ENCODE measurements at places on chromosomes 13 and 19. TPM values are rescaled to one million over a fixed set of nuclear protein-coding genes. Genes with fewer than 3 reads are reported as not detected.

DNA sequence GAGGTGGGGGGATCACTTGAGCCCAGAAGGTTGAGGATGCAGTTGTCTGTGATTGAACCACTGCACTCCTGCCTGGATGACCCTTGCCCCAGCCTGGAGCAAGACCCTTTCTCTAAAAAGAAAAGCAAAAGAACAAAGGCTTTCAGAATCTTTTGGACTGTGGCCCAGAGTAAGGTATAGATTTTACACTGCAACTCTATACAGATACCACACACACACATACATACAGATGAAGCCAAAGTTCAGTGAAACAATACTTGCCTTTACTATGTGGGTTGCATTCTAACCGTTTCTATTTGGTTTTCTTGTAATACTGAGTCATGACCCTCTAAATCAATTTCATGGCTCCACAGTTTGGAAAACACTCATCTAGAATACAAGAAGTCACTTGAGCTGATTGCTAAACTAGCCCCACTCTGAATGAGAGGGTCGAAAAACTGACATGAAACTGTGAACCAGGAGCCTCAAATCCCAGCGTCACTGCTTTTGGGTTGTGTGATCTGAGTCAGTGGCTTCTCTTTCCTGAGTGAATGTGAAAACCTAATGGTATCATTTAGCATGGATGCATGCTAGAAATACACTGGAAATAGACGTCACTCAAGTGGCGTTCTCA lies 756.1 kb downstream of the UQCRFS1 start:
- no peak for DNase-seq

- DNase-seq = no peak
Measured at GRCh38 chr19:35784503-35785338, 9.4 kb downstream of the ARHGAP33 start.

- DNase-seq = no peak
Measured at GRCh38 chr19:44597131-44597491, 16.3 kb upstream of the IGSF23 start.

DNA sequence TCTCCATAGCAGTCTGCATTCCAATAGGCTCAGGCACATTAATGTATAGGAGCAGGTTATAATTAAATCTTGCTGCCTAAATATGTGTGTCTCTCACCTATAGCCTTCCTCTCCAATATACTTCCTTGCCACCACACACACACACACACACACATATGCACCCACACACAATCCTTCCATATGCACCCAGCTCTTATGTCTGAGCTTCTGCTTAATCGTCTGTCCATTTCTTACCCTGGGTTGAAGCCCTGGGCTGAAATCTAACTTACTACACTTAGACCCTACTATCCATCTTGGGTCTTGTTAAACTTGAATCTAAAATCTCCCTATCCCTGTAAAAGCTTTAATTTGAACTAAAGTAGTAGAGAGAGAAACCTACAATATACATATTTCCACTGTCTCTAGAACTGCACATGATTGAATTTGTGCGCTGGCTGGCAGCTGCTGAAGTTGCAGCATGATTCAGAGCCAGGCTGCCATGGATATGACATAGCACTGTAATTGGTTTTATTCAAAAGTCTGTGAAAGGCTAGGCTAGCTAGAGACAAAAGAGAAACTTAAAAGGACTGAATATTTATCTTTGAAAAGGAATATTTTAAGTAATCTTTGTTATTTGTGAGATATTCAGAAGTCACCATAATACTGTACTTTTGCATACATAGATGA lies 25.7 kb upstream of the FREM2 start:
- DNase-seq = no peak

GRCh38 chr19:18617562-18617961 lies 4.9 kb downstream of the TMEM59L start:
- DNase-seq = no peak

- DNase-seq = no peak
Measured at GRCh38 chr13:77513719-77514335, 21.7 kb upstream of the SCEL start.

- DNase-seq = no peak
Measured at GRCh38 chr13:45518525-45519245, 53.9 kb downstream of the COG3 start.

SMIM44 gene
- 0.28 TPM for polyA plus RNA-seq

UGGT2 gene
- 32.1 TPM for polyA plus RNA-seq

All from left renal cortex interstitium (tissue), 4 donors.